ENCODE measurements at places on chromosomes 1 and 21.

- DNase-seq = peak; percentile 69
Observed at GRCh38 chr1:84781946-84782771, 91.9 kb upstream of the SSX2IP start.

GRCh38 chr1:194870860-194871259 is 1684.4 kb upstream of the B3GALT2 start:
- DNase-seq = no peak

GRCh38 chr1:226447932-226448665 is 40.2 kb upstream of the PARP1 start:
- DNase-seq = no peak

DNA sequence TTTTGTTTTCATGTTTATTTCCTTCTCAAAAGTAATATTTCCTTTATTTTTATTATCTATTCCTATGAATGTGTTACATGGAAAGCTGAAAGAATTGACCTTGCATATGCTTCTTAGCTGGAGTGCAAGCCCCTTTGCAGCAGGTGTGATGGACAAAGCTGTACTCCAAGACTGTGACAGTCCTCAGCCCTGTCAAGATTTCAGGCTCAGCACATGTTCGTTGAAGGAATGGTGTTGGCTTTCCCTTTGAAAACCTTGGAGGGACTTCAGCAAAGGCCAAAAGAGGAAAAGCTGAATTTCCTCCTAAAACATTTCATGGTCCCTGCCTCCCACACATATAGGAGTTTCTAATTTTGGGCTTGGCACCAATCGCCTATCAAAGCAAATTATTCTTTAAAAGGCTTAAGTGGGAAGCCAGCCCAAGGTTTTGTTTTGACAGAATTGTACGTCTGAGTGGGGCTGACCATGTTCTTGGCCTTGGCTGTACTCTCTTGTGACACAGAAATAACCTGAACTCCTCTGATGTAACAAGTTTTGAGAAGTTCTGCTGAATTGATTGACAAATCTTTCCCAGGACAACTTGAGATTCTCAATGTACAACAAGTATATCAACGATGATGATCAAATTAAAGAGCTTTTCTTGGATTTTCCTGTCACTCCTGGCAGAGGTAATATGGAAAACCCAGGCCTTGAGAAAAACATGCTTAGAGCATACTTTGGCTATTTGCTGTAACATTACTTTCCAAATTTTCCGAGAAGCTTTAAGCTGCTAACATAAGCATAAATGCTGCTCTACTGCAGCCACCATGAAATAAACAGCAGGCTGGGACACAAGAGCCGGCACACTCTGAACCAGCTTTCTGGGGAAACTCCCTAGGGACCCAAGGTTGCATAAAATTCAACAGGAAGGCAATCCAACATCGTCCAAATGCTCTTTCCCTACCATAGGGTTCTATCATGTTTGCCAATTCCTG is 135.7 kb upstream of the ZNF648 start:
- no peak for DNase-seq

GRCh38 chr1:8435569-8436071 is 117.7 kb downstream of the SLC45A1 start:
- no peak for DNase-seq

DNA sequence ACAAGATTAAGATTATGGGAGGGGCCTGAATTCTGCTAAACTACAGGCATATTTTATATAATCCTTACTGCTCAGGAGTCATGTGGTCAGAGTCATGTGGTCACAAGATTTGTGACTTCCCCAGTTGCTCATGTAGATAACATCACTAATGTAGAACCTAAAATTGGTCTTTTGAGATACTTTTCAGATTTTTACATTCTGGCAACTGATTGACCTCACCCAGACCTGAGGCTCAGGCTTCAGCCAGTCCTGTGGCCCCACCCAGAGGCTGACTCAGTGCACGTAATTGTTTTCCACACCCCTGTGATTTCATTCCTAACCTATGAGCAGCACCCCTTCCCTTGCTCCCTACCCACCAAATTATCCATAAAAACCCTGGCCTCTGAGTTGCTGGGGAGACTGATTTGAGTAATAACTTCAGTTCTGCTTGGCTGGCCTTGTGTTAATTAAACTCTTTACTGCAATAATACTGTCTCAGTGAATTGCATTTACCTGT is 41.7 kb upstream of the ZNF326 start:
- DNase-seq = no peak

DNA sequence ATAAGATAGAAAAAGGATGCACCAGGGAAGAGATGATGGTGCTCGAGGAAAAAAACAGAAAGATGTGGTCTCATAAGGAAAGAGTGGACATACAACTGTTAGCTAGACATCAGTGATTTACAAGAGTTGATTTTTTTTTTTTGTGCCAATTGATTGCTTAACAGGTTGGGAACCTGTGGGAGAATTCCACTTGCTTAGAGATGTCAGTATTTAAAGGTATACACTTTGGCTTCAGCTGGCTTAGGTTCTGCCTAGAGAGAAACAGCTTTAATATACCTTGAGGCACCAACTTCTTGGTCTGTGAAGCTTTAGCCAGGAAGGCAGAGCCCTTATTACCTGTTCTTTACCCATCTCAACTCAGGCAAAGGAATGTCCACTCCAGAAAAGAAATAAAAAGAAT is 303.8 kb downstream of the PAPPA2 start:
- DNase-seq = no peak

GRCh38 chr1:202998836-202999750 is 8.1 kb upstream of the TMEM183A start:
- DNase-seq = peak; percentile 61

DNA sequence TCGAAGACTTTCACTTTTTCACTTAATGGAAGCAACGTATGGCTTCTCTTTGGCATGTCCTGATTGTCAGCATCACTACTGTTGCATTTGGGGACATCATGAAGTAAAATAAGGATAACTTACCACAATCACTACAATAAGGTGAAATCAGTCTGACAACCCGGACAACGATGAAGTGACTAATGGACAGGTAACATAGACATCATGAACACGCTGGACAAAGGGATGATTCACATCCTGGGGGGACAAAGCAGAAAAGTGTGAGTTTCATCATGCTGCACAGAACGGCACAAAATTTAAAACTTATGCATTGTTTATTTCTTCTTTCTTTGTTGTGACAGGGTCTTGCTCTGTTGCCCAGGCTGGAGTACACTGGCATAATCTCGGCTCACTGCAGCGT is 53.9 kb downstream of the FH start:
- DNase-seq = no peak

GRCh38 chr1:37944816-37945215 is 2.0 kb downstream of the INPP5B start:
- DNase-seq = no peak

- no peak for DNase-seq
Observed at GRCh38 chr1:27132624-27133023, 22.3 kb downstream of the SLC9A1 start.

DNA sequence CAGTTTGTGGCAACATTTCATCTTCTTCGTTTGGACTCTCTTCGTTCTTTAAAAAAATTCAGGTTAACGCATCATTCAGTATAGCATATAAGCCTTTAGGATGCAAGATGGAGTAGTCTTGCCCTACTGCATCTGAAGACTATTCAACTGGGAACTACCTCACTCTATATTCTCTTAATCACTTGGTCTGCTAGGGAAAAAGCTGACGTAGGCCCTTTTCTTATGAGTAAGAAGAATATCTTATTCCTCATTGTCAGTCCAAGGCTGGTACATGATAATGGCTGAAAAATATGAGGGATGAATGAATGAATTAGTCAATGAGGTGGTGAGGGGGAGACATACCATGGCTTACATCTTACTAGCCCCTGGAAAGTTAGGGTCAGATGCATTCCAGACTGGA is 294.2 kb downstream of the GPATCH2 start:
- DNase-seq = no peak

DNA sequence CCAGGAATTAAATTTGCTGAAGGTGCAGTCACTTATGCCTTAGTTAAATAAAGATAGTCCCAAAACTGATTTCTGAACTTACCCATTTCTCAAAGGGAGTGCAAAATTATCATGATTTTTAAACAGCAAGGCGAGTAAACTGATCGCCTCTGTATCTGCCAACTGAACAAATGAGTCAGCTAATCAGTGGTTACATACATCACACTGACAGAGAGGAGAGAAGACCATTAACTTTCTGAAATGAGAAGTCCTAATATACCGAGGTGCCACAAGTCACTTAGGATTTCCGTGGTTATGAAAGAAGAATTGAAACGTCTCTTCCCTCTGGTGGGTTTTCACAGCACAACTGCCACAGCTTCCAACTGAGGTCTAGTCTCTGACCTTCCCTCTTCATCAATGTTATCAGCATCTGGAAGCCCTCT is 400.7 kb downstream of the SMYD3 start:
- no peak for DNase-seq

- DNase-seq = no peak
Observed at GRCh38 chr1:245549996-245550719, 395.4 kb downstream of the KIF26B start.

DNA sequence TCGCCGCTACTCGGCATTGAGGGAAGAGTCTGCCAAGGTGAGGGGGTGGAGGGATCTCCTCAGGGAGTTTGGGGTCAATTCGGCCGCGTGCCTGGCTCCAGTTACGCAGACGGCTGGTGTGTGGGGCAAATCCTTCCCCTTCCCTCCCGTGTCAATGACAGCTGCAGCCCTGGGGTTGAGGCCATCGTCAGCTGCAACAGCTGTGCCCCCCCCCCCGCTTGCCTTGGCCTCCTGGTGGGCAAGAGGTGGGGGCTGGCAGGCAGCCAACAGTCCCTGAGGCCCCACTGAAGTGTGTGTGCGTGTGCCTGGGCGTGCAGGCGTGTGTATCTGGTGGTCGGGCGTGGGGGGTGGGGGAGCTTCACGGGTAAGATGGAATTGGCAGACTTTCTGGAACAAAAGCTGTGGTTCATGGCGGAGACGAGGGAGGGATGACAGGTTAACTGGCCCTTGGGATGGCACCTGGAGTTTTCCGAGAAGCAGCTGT is 25.6 kb downstream of the PPFIA4 start:
- no peak for DNase-seq

DNA sequence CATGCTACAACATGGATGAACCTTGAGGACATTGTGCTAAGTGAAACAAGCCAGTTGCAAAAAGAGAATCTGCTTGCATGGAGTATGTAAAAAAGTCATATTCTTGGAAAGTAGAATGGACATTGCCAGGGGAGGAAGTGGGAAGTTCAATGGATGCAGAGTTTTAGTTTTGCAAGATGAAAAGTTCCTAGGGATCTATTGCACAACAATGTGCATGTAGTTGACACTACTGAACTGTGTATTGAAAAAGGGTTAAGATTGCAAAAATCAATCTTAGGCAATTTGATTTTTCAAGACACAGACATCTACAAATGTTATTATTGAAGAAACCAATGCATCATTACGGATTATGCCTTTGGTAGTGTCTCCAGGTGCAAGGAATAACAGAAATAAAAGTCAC is 50.3 kb upstream of the MAGI3 start:
- DNase-seq = no peak

Measured in activated T-cell treated with anti-CD3 and anti-CD28 coated beads for 4 hours (primary cell).